ENCODE measurements at places on chromosomes 3 and 15.

GRCh38 chr3:34859746-34860145 is 779.6 kb upstream of the ARPP21 start:
- DNase-seq: no peak

GRCh38 chr3:160602259-160602658 is 36.9 kb upstream of the KPNA4 start:
- DNase-seq: no peak

- no peak for DNase-seq
These were observed 93.0 kb upstream of the SLC25A36 start for GRCh38 chr3:140848666-140849065.

DNA sequence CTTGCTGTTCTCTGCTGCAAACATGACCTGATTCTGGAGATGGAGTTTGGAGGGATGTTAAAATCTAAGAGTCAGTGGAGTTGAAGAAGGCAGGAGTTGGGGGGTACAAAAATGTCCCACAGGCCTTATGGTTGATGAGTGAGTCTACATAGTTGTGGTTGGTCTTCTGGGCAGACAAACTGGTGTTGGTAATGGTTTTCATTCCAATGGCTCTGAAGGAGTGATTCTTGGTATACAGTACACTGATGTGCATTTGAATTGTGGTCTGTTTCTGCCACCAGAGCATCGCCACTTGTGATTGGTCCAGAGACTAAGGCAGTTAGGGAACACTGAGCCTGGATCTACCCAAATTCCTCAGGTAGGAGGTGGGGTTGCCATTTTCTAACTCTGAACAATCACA is 514.1 kb upstream of the CFAP20DC start:
- no peak for DNase-seq

- DNase-seq: no peak
These were observed 1.2 kb downstream of the SH3BP5 start for GRCh38 chr3:15331072-15331605.
